ENCODE measurements at places on chromosomes 16 and 17.

- no peaks in the 10 kb centered on the region for H3K27me3 ChIP-seq
- H3K4me1 ChIP-seq = peaks cover 7% of the 10 kb centered on the region
- DNase-seq = peak; percentile 92
- H3K4me3 ChIP-seq = peak overlapping the region; percentile 39
- H3K36me3 ChIP-seq = no peaks in the 10 kb centered on the region
- H3K27ac ChIP-seq = peak overlapping the region; percentile 88
These were observed 82.3 kb downstream of the CCDC182 start for GRCh38 chr17:57662644-57663308.

DNA sequence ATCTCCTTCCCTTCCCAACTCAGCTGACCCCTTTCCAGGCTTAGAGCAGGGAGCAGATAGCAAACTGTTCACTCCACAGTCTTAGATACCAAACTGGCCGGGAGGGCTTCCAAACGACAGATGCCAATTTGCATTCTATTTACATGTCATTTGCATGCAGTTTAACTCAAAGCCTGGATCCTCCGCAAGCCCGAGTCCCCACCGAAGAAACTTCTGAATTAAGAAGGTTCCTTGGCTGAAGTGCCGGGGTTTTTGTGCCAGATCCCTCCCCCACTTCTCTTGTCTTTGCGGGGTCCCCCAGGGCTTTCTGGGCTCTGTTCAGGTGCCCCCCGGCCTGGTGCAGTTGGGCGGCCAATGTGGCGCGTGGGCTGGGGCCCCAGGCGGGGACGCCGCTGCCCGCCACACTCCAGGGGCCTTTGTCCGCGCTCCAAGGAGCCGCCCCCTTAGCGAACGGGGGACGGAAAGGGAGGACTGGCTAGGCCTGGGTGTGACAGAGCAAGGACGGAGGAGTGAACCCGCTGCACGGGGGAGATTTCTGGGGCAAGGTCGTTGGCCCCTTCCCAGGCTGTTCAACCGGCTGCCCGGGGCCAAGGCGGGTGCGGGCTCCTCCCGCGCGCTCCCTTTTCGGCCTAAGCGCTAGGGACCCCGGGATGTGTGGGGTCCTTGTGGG is 1.2 kb downstream of the GPRC5B start:
- H3K27ac ChIP-seq = peak overlapping the region; percentile 87
- DNase-seq = peak; percentile 79
- H3K4me1 ChIP-seq = peaks cover 68% of the 10 kb centered on the region
- peaks cover 15% of the 10 kb centered on the region for H3K36me3 ChIP-seq
- peak overlapping the region; percentile 80 for H3K4me3 ChIP-seq

DNA sequence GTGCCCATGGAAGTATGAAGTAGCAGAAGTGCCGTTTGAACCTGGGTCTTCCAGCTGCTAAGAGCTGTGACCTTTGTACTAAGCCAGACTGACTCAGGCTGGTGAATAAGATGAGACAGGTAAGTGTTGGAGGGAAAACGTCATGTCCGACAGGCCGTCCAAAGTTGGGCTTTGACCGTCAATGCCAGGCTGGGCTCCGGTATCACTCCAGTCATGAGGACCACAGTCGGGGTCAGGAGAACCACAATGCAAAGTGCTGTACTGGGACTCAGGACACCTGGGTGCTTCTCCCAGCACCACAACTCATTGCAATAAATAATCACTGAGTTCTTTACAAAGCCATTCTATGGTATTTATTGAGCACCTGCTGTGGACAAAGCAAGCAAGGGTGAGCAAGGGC is 268.6 kb downstream of the HAPSTR1 start:
- no peaks in the 10 kb centered on the region for H3K4me1 ChIP-seq
- H3K4me3 ChIP-seq = no peak overlapping the region
- H3K27ac ChIP-seq = no peak overlapping the region
- no peaks in the 10 kb centered on the region for H3K36me3 ChIP-seq

- peaks cover 74% of the 10 kb centered on the region for H3K36me3 ChIP-seq
- H3K4me3 ChIP-seq = no peak overlapping the region
- H3K27ac ChIP-seq = no peak overlapping the region
- no peak for DNase-seq
- H3K27me3 ChIP-seq = no peaks in the 10 kb centered on the region
These were observed 4.5 kb downstream of the CFAP119 start for GRCh38 chr16:30757316-30757715.

DNA sequence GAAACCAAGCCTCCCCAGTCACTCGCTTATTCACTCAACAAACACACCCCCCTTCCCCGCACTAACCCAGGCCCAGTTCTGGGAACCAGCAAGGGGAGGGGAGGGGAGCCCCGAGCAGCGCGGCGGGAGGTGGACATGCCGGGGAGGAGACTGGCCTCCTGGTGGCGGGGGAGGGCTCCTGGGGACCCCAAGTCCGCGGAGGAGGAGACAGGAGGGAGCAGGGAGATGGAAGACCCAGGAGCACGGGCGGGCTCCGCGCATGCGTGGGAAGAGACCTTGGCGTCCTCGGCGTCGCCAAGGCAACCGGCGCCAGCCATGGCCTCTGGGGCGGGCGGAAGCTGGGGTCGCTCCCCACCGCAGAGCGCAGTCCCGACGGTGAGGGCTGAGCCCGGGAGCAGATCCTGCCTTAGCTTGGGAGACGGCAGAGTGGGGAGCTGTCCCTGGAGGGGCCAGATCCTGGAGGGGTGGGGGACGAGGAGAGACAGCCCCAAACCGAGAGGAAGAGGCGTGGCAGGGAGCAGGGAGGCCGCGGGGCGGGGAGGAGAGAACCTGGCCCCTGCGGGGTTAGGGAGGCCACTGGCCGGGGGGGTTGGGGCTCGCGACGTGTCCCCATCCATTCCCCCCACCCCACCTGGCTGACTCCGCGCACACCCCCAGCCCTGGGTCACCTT is at the start of gene PRR29:
TSS of gene PRR29 (plus strand) at position 302 of the 671 bp plus-strand sequence. CDS start at position 316, 14 bp downstream.
- peak within 1 kb of the TSS; percentile 59 for H3K4me3 ChIP-seq
- DNase-seq = peak; percentile 95
- H3K36me3 ChIP-seq = peaks cover 4% of the 10 kb centered on the region
- no peak within 1 kb of the TSS for H3K27ac ChIP-seq

GRCh38 chr17:57911834-57912673 is 43.2 kb downstream of the CUEDC1 start:
- H3K27me3 ChIP-seq = no peaks in the 10 kb centered on the region
- peak overlapping the region; percentile 78 for H3K27ac ChIP-seq
- no peak overlapping the region for H3K4me3 ChIP-seq
- peak; percentile 97 for DNase-seq
- peaks cover 90% of the 10 kb centered on the region for H3K4me1 ChIP-seq

DNA sequence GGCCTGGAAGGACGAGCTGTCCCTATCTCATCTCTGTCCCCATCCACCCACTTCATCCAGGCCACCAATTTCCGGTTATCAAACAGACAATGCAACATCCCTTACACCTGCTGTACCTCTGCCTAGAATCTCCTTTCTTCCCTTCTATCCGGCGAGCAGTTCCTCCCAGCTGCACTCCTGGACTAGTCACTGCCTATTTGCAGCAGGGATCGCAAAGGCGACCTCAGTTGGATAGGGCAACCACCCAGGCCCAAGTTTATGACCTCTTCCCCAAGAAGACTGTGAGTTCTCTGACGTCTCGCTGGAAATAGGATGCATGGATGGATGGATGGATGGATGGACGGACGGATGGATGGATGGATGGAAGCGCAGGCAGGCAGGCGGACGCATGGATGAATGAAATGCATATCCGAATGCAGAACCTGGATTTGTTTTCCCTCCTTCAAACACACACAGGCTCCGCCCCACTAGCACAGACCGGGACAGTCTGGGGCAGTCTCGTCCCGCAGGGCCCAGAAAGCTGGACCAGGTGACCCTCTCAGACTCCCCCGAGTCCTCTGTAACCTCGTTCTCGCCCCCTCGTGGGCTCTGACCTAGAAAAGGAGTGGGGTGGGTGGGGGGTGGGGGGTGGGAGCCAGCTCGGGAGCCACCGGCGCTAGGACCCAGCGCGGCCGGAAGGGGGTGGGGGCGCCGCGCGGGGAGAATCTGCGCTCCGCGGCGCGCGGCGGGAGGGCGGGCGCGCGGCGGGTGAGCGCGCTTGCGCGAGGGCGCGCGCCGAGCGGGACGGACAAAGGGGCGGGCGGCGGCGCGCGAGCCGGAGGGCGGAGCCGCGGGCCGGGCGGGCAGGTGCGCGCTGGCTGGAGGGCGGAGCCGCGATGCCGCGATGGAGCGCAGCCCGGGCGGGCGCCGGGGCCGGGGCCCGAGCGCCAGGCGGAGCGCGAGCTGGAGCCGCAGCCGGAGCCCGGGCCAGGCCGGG is at the start of gene SBK1:
TSS of gene SBK1 (plus strand) at position 875 of the 976 bp plus-strand sequence. CDS start 24,867 bp downstream, outside the sequence.
- peak within 1 kb of the TSS; percentile 60 for H3K4me3 ChIP-seq
- H3K4me1 ChIP-seq = peaks cover 10% of the 10 kb centered on the region
- peak; percentile 94 for DNase-seq
- peak within 1 kb of the TSS; percentile 69 for H3K27ac ChIP-seq
- no peaks in the 10 kb centered on the region for H3K27me3 ChIP-seq
- H3K36me3 ChIP-seq = no peaks in the 10 kb centered on the region

DNA sequence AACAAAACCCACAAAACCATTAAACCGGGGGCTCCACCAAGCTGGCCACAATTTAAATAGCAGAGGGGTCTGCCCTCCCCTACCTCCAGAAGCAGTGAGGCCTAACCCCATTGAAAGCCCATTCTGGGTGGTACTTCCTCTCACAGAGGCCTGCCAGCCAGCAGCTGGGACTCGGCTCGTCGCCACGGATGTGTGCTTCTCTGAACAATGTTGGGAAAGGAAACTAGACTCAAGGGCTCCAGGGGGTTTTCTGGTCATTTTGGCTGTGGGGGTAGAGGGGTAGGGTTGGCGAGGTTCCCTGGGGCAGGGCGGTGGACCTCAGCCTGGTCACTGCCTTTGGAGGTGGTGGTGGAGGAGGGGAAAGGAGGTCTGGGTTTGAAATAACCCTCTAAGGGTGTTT is 4.7 kb upstream of the PLCG2 start:
- no peak overlapping the region for H3K4me3 ChIP-seq
- H3K36me3 ChIP-seq = no peaks in the 10 kb centered on the region
- H3K4me1 ChIP-seq = peaks cover 2% of the 10 kb centered on the region
- H3K27ac ChIP-seq = no peak overlapping the region
- H3K27me3 ChIP-seq = peaks cover 3% of the 10 kb centered on the region

GRCh38 chr16:56450275-56450985 is 702 bp downstream of the NUDT21 start:
- H3K4me1 ChIP-seq = peaks cover 46% of the 10 kb centered on the region
- H3K27me3 ChIP-seq = no peaks in the 10 kb centered on the region
- H3K36me3 ChIP-seq = peaks cover 41% of the 10 kb centered on the region
- H3K27ac ChIP-seq = peak overlapping the region; percentile 55
- DNase-seq = peak; percentile 17
- peak overlapping the region; percentile 72 for H3K4me3 ChIP-seq
